ENCODE measurements at places on chromosomes 2 and 18.

DNA sequence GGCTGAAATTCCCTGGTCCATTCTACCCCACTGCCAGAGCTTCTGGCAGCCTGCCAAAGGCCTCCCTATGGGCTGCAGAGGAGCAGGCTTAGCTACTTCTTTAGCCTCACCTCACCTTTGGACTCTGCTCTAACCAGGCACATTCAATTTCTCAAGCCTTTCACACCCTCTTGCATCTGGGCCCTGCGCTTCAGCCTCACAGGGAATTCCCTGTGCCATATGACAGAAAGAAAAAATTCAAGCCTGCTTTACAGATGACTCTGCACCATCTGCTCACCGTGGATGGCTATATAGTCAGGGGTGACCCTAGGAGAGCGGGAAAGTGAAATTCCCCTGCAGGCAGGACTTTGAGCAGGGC, 62.5 kb downstream of the REEP1 start:
- DNase-seq: no peak

DNA sequence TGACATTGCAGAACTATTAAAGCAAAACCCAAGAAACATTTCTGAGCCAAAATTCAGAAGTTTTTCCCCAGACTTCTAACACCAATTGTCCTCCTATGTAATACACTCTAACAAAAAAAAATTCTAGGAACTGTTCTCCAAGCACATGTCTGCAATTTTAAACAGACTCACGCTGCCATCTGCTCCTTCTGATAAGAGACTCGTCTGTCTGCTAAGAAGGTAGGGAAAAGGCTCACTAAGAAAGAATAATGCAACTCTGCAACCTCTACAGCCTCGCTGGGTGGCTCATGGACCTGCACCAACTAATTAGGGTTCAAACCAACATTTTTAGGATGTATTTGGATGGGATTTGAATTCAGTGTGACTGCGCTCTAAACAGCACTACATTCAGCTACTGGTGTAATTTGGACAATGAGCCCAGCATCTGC, 366.5 kb downstream of the DSC3 start:
- DNase-seq: peak; percentile 27

DNA sequence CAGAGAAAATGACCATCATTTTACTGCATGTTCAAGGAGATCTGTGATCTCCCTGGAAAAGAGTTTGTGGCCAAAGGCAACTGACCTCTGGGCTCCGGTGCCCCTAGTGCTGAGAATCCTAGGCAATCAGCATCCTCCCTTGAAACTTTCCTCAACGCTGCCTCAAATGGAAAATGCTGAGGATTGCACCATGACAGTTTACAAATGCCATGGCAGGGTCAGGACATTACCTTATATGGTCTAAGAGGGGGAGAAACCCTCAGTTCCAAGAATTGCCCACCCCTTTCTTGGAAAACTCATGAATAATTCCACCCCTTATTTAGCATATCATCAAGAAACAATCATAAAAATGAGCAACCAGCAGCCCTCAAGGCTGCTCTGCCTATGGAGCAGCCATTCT, 48.3 kb downstream of the ALPK2 start:
- DNase-seq: no peak

- no peak for DNase-seq
Measured at GRCh38 chr18:36693931-36694620, 134.7 kb downstream of the TPGS2 start.

DNA sequence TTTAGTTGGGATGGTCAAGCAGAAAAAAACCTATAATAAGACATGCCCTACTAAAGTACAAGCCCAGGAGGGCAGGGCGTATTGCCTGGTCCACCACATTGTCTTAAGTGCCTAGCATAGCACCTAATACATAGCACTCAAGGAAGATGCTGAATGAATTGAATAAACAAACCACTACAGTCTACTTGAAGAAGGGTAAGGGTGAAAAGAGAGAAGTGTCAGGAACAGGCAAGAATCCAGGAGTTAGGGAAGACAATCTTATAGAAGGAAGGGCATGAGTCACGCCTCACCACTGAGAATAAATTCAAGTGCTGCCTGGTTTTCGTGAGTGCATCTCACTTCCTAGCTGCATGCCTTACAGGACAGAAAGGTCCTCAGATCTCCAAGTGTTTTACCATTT, 13.9 kb downstream of the SLC19A3 start:
- no peak for DNase-seq

DNA sequence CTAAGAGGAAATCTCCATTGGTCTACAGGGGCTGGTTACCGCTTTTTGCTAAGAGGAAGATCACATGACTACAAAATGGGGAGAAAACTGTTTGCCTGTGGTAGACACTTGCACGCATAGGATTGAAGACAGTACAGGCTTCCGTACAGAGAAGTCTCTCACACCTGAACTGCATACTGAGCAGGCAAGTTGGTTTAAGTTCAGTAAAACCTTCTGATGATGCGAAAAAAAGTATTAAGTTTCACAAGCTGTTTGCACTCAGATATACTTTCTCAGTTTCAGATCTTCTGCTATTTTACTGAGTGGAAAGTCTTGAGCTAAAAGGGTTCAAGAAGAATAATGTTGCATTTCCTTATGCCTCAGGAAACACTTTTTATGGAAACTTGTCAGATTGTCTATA, 292.2 kb upstream of the MC4R start:
- DNase-seq: no peak

DNA sequence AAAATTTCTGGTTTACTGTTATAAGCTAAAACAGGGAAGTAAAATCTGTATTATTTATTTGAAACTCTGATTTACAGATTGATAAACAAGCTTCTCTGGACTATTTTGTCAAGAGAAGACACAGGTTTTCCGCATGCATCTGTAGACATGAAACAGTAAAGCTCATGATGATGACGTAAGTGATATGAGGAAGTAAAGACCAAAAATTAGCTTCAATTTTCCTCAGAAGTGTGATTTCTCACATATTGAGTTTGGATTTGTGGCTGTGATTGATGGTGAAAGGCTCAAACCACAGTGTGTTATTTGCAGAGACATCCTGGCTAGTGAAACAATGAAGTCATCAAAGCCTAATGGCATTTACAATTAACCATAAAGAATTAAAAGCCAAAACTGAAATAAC, 12.6 kb upstream of the LONRF2 start:
- no peak for DNase-seq

GRCh38 chr2:169670215-169670651, 24.0 kb downstream of the CFAP210 start:
- no peak for DNase-seq

DNA sequence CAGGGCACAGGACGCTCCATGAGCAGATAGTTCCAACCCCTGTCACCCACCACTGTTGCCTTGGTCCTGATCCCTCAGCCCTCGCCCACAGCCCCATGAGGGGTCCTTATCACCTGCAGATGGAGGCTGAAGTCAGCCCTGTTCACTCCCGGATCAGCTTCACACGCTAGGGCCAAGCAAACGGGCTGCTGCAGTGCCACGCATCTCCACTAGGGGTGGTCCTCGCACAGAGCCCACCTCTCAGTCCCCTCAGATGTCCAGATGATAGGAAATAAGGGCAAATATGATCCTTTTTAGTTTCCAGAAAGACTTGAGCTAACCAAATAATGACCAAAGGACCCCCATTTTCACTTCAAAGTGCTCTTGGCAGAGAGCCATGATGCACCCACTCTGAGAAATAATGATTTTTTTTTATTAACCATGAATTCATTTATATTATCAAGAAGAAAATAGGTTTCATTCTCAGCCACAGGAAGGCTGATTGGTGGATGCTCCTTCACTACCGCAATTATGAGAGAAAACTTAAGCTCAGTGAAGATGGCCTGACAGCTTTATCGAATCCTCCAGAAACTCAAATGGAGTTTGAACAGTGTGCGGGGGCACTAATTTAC, 71.9 kb upstream of the KLHL29 start:
- DNase-seq: peak; percentile 5

GRCh38 chr2:149741646-149742045, 154.1 kb upstream of the MMADHC start:
- no peak for DNase-seq

DNA sequence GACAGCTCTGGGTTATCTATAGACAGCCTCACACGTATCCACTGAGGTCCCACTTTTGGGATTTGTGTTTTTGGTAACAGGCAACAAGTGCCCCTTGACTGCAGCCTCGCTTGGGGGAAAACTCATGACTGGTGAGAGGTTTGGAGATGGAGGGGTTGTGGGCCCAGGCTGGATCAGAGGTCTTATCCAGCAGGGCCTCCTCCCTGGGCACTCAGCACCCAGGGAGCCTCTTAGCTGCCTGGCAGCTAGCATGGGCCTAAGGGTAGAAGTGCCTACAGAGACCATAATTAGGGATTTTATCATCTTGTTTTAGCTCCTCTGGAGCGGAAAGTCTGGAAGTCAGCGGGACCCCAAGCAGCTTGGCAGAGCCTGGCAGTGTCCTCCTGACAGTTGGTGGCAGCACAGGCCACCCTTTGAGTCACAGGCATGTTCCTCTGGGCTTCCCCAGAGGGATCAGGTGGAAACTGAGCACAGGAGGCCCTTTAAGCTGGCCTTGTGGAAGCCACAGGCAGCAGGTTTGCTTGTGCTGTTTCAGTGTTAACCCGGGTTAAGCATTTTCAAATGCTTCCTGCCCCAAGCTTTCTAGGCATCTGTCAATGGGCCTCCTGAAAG, 143.1 kb downstream of the KCTD1 start:
- DNase-seq: no peak

DNA sequence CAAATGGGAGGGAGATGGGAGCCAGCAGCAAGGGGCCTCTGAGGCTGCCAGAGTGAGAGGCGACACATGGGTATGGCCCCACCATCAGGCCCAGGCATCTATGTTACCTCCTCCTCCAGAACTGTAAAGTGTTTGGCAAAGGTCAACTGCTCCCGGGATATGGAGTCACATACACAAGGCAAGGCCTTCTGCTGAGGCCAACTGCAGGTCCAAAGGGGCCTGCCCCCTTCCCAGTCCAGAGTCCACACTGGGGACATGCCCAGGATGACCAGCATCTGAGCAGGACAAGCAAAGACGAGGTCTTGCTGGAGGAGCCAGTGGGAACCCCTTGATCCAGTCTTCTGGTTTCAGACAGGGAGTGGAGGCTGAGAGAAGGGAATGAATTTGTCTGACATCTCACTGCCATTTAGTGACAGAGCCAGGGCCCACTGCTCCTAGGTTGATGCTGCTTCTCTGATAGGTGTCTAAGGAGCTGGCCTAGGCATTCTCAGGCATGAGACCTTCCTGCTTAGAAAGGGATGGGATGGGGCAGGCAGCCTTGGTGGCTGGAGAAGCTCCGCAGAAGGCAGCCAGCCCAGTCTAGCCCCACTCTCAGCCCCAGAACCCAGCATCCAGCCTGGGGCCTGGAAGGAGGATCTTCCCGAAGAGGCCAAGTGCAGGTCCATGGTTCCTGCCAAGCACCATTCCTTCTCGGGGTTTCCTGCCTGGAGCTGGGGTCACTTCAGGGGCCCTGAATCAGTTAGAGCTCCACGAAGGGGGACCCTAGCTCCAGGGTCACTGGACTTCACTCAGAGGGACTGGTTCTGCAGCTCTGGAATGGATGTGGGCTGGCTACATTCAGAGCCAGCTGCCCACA, 26.4 kb downstream of the EMX1 start:
- no peak for DNase-seq

DNA sequence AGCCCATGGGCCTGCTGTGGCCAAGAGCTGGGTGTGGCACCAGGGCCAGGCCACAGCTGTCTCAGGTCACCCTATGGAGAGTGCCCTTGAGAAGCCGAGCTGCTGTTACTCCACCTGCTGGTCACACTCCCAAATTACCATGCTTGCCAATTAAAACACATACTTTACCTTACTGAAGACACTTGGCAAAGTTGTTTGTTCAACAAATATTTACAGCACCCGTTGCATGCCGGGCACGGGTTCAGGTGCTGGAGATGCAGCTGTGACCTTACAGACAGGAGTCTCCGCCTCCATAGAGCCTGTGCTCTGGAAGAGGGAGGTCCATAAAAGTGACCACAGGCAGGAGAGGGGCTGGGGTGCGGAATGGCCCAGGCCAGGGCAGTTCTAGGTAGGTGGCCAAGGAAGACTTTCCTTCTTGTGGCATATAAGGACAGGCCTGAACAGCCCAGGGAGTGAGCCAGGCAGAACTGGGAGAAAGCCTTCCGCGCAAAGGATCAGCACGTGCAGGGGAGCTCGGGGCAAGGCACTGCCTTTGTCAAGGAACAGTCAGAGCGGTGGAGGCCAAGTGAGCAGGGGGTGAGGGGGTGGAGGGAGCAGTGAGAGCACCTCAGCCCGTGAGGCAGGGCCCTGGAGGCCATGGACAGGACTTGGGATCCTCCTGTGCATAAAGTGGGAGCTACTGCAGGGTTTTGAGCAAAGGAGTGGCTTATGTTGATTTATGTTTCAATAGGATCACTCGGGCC, 23.6 kb upstream of the RBM44 start:
- peak; percentile 50 for DNase-seq

DNA sequence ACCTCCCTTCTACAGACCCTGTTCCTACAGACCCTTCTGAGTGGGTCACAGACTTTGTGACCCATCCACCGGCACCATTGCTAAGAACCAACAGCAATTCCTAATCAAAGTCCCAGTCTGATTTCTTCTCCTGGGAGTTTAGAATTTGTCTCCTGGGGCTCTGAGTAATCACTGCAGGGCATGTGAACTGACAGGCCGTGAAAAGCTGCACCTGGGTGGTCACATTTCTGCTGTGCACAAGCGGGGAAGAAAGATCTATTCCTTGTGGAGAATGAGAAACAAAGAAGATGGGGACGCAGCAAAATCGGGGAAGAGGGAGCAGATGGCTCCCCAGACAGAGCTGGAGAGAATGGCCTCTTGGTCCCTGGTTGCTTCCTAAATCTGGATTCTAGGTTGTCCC, 151.0 kb downstream of the ARL4C start:
- DNase-seq: no peak

GRCh38 chr2:100390001-100390940, 27.2 kb downstream of the CHST10 start:
- no peak for DNase-seq

DNA sequence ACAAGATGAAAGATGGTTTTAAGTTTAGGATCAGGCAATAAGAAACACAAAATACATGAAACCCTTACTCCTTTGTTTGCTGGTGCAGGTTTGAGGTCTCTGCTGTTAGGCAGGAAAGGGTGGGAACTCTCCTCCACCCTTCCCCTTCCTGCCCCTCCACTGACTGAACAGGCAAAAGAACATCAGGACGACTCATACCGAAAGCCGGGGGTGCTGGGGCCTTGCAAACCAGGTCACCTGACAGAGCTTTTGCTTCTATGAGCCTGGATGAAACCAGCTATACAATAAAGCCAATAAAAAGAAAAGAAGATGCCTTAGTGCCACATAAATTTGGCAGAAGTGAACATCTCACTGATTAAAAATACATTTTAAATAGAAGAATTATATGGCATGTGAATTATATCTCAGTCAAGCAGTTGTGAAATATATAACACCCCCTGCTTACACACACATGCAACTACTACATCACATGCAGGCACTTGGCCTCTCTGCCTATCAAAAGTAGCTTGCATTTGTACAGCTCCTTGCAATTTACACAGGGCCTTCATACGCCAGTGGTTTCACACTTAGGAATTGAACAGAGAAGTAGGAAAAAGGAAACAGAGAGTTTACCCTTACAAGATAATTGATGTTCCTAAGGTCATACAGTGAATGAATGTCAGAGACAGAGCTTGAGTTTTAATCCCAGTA, 215.1 kb upstream of the TRIB2 start:
- no peak for DNase-seq
